ENCODE measurements at places on chromosomes 4 and X.

- no peak for DNase-seq
These were observed 1.3 kb downstream of the LPAR4 start for GRCh38 chrX:78748846-78749245.

DNA sequence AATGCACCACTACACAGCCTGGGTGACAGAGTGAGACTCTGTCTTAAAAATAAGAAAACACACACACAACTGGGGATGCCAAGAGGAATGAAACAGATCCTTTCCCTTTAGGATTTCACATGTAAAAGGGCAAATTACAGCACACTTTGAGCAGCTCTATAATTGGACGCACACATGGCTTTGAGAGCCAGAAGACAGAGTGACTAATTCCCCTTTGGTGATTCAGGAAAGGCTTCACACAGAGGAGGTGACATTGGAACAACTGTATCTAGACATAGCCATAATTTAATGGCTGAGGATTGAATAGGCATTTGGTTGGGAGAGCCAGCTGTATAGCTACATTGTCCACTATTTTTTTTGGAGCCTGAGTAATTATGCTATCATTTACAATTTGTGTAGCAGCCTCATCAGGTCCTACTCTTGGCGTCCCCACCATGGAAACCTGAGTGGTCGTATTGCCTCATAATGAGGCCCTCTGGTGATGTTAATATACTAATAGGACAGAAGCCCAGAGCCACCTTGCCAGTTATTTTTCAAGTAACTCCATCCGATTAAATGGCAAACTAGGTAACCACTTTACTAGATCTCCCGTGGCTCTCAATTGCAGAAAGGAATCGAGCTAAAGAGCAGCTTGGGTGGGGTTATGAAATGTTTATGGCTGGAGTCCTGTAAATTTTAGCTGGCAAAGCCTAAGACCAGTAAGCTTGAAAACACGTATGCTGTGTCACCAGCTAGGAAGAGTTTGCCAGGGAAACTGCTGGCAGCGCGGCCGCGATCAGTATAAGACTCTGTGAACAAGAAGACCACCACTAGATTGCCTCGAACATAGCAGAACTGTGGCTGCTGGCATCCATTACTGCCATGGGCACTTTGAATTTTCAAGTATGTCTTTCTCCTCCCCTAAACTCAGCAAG lies 8.5 kb upstream of the PPEF1 start:
- no peak for DNase-seq

GRCh38 chr4:133801883-133802282 lies 399.7 kb downstream of the PABPC4L start:
- no peak for DNase-seq

GRCh38 chr4:7450775-7451433 lies 16.2 kb upstream of the PSAPL1 start:
- no peak for DNase-seq

- no peak for DNase-seq
These were observed 481.1 kb downstream of the STPG2 start for GRCh38 chr4:97662133-97662532.

- DNase-seq: no peak
These were observed 117.2 kb downstream of the GATB start for GRCh38 chr4:151643564-151643963.

- no peak for DNase-seq
These were observed 93.3 kb downstream of the PHOX2B start for GRCh38 chr4:41655177-41655576.

DNA sequence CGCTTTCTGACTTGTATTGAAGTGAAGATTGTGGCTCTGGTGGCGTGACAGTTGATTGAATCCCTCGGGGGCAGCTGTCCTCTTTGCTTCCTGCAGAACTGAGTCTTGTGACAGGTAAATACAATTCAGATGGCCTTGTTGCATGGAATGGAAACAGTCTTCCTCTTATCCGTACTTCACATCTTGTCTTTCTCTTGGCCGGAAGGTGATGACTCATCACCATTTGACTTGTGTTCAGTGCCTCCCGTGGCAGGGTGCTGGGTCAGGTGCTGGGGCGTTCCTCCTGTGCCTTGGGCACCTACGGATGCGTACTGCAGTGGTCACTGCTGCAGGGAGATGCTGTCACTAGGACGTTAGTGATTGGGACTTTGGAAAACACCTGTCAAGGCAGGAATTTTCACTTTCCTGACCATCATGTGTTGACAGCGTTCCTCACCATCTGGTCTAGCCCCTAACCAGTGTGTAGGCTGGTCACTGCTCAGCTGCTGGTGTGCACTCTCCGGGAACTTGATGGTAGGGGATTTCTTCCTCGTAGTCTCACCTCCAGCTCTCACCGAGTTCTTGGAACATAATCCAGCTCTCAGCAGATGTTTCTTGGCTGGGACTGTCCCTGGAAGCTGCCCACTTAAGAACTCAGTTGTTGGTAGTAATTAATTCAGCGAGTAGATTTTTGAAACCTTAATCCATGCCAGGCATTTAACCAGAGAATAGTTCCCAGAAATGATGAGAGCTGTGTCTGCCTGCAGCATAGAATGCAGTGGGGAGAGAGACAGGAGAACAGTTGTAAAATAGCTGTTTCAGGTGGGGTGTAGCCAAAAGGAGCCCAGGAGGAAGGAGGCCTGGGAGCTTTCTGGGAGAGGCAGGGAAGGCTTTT lies 7.2 kb downstream of the TBC1D14 start:
- DNase-seq: no peak

- DNase-seq: no peak
These were observed 136.4 kb upstream of the FAM9C start for GRCh38 chrX:13180807-13181206.

DNA sequence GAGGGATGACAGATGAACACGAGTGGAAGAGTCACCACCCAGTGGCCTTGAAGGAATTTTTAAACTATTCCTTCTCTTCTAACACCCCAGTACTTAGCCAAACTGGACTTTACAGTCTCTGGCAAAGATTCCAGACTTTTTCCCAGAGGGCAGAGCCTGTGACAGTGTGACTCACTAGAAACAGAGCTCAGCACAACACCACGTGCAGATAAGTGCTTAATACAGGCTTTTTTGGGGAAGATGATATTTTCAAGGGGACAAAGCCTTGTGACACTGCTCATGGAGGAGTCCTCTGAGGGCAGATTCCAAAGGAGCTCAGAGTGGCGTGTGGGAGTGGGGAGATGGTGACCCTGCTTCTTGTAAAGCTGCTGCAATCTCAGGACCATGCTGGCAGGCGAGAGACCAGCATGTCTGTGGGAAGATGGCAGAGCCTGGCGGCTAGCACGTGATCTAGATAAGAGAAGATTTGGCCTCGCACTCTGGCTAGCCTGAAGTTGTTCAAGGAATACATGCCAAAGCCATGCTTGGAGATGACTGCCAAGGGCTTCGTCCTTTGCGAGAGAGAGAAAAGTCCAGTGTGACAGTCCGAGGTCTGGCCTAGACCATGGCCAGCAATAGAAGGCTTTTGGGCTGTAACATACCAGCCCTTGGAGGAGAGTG lies 2.4 kb downstream of the RAB33A start:
- DNase-seq: no peak

DNA sequence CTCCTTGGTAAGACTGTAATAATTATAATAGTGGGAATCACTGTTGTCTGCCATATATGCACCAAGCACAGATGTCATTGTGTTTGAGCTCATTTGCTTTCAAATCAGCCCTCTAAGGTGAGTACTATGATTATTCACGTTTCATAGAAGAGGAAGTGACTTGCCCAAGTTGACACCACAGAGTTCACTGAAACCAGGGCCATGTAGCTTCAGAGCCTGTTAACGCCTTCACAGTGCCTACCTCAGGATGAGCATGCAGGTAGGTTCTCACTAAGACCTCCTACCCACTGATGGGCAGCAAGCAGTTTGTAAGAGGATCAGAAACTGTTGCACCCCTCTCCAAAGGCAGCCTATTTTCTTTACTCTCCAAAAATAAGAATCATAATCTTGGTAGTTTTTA lies 27.4 kb downstream of the TMPRSS11A start:
- DNase-seq: no peak

DNA sequence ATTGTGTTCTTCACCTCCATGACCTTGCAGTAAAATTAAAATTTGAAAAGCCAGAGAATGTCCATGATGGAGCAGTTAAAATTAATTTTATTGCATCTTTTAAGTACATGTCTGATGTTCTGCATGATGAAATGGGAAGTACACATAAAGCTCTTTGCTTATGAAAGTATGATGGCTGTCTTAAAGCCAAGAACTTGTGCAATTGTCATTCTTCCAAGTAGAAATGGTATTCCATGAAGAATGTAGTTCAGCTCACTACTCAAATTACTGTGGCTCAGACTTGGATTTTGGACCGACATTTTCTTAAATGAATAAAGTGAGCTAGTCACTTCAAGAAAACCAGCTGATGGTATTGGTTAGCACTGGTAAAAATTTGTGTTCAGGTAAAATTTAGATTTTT lies 161.7 kb upstream of the CXCL13 start:
- DNase-seq: no peak

DNA sequence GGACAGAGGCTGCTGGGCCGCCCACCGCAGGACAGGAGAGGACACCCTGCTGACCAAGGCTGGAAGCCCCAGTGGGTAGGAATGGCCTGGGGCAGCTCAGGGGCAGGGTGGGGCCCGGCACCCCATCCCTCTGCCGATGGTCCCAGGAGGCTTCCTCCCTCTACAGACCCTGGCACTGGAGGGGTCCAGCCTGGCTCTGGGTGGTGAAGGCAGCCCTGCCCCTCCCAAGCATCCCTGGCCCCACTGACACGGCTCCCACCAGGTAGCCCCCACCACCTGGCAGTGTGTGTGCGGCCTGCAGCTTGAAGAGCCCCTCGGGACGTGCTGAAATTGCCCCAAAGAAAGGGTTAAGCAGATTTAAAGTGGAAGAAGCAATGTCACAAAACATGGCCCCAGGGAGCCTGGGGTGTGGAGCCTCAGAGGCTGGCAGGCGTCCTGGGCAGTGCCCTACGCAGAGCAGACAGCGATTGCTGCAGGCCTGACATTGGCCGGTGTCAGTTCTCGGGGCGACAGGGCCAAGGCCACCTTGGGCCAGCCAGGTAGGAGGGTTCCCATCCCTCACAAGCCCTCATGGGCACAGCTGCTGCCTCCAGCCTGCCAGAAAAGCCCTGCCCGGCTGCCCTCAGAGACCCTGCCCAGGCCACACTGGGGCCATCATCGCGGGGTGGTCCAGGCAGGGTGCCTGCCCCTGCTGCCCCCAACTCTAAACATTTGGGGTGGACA lies 80.5 kb downstream of the FAM53A start:
- no peak for DNase-seq

DNA sequence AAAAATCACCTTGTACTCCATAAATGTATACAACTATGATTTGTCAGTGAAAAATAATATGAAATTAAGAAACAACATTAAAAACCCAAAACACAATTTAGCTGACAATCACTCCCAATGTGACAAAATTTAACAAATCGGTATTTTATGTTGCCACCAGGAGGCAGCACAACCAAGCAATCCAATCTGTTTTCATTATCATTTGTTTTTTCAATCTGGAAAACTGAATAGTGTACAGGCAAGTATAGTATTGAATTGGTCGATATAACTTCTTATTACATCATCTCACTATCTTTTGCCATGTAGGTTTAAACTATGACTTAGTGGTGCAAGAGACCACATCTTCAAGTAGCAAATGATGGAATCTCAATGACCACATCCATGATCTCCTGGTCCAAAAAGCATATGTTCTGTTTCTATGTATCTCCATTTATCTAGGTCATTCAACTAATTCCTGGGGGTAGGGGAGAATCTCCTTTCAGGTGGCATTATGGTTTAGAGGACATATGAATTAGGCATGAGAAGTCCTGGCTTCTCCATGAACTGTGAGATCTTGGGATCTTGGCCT lies 112.9 kb upstream of the AGA start:
- DNase-seq: no peak

DNA sequence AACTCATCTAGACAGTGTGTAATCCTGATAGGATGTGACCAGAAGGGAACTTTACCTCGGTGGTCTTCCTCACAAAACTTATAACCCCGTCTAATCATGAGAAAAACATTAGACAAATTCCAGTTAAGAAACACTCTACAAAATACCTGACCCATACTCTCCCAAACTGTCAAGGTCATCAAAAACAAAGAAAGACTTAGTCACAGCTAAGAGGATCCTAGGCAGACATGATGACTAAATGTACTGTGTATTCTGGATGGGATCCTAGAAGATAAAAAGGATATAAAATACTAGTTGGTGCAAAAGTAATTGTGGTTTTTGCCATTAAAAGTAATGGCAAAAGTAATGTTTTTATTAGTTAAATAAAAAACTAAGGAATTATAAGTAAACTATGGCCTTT lies 81.6 kb downstream of the DTHD1 start:
- DNase-seq: no peak

DNA sequence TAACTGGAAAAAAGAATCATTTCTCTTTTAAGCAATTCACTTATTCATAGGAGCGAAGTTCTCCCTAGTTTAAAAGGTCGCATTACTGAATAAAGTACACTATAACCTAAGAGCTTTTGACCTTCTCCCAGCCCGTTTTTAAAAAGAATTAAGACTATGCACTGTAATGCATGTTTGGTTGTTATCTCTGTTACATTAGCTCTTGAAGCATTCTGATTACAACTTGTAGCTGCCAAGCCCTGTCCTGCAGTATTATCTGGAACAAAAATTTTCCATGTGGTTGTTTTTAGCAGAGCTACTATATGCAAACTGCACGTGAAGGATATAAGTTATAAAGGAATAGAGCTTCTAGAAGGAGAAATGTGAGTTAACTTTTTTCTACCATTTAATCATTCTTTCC lies 8.1 kb downstream of the GAB1 start:
- no peak for DNase-seq

DNA sequence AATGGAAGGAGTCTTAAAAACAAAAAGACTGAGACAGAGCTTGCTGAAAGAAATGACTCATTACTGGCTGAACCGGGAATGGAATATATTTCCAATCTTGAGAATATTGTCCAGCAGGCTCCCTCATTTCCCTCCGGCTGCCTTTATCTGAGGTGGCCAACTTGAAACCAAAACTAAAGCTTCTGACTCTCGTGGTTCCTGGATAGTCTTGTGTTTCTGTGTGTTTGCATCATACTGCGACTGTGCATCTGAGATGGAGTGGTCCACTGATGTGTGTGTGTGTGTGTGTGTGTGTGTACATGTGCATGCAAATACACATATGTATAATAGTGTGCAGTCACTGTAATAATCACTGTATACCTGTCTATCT lies 145.6 kb upstream of the SCML1 start:
- DNase-seq: no peak

DNA sequence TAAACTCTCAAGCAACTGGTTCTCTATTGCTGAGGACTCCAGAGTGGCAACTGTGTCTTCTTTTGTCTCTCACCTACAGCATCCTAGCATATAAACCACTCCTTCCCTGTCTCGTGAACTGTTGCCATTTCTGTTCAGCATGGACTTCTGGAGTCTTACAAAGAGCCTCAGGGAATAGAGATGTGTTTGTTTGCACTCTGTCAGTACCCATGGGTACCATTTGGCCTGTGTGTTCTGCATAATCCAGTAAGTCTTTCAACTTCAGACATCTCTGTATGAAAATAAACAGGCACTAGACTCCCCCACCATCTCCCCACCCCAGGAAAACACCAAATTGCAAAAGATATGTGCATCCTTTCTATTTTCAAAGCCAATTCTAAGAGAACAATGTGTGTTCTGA lies 1351.6 kb upstream of the PABPC4L start:
- peak; percentile 8 for DNase-seq

Data from NCI-H146 (cell line).